ENCODE measurements at places on chromosomes 6 and 20. TPM values are rescaled to one million over a fixed set of nuclear protein-coding genes. Genes with fewer than 3 reads are reported as not detected.

DNA sequence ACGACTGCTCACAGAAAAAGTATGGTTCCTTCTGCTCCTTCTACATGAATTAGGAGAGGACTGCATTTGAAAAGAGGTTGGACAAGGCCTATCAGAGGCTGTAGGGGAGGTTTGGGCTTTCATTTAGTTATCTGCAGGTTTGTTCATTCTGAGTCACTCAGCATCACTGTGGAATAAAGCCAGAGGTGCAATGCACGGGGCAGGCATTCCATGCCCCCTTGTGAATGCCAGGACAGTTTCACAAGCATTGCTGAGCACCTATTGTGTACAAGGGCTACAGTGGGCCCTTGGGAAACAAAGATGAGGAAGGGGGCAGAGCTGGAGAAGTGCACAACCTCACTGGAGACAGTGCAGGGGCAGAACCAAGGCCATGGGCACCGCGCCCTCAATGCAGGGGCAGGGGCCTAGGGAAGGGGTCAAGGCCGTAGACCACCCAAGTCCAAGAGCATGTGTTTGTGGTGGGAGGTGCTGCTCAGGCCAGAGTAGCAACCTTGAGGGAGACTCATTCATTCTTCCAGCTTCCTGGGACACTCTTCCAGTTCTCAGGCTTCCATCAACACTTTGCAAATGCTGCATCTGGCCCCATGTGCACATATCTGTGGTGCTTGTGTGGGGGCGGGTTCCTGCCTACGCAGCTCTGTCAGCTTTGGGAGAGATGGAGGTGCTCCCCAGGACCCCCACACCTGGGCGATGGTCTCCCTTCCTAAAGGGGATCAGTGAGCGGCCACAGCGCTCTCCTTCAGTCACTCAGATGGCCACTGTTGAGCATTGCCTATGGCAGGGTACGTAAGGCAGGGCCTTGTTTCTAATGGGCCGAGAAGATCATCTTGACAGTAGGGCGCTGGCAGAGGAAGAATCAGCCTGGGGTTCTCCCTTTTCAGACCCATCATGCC, 204.5 kb downstream of the SYNDIG1 start:
- no peak for DNase-seq
- no peaks in the 10 kb centered on the region for H3K27me3 ChIP-seq
- H3K4me1 ChIP-seq, result no peaks in the 10 kb centered on the region
- H3K4me3 ChIP-seq, result no peak overlapping the region
- H3K36me3 ChIP-seq, result no peaks in the 10 kb centered on the region

GRCh38 chr20:57243480-57244220, 22.8 kb downstream of the BMP7 start:
- DNase-seq, result peak; percentile 57
- no peaks in the 10 kb centered on the region for H3K27me3 ChIP-seq
- H3K4me1 ChIP-seq, result no peaks in the 10 kb centered on the region
- H3K36me3 ChIP-seq, result no peaks in the 10 kb centered on the region
- no peak overlapping the region for H3K4me3 ChIP-seq

DNA sequence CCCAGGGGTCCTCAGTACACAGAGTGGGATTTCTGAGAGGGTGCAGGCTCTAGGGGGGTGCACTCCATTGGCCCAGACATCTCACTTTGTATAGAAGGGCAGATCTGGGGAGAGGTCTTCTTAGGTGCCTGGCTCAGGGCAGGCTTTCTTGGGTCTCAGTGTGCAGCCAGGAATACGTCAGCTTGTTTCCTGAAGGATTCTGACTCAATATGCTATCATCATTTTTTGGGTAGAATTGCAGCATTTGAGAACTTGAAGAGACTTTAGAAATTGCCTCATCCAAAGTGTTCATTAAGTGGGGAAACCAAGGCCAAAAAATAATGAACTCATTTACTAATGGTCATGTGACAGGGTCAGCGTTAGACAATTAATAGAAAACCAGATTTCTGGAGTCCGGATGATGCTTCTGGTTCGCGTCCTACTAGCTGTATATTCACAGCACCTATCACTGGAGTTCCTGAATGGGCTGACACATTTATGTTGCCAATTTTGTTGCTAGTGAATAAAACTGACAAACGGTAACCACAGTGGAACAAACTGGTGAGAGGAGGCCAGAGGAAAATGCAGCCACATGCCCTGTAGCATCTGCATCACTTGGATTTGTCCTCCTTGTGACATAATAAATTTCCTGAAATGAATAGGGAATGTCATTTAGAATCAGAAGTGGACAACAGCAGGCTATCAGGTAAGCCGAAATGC, 238.9 kb downstream of the TBC1D7 start:
- no peaks in the 10 kb centered on the region for H3K4me1 ChIP-seq
- no peak overlapping the region for H3K27ac ChIP-seq
- no peaks in the 10 kb centered on the region for H3K36me3 ChIP-seq

DNA sequence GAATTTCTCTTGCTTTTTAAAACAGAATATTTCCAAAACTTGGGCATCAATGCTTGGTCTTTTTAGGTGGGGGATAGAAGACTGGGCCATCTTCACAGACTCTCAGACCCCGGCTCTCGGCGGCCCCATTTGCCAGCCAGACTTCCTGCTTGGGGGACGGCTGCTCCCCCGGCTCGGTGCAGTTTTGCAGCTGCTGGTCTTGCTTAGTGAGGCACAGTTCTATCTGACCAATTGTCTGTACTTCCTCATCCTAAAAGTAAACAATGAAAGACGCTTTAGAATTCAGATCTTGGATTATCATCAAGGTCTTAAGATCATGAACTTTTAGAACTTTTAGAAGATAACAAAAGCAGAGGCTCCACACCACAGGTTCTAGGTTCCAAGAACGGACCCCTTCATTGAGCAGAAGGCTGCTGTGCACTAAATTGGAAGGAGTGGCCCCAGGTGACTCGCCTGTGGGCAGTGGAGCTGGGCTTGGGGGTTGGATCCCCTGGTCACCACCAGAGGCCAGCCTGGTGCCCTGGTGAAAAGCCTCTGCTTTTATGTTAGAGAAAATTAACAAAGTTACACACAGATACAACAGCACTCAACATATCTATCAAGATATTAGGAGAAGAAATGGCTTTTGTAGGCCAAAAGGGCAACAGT, 26.7 kb downstream of the RNASET2 start:
- peak overlapping the region; percentile 37 for H3K27ac ChIP-seq
- H3K4me3 ChIP-seq, result no peak overlapping the region
- H3K4me1 ChIP-seq, result peaks cover 3% of the 10 kb centered on the region
- DNase-seq, result no peak
- peaks cover 17% of the 10 kb centered on the region for H3K36me3 ChIP-seq

- no peak overlapping the region for H3K27ac ChIP-seq
- H3K27me3 ChIP-seq, result no peaks in the 10 kb centered on the region
- H3K36me3 ChIP-seq, result no peaks in the 10 kb centered on the region
- H3K4me3 ChIP-seq, result no peak overlapping the region
Measured at GRCh38 chr6:124743420-124743819, 218.8 kb upstream of the RNF217 start.

DNA sequence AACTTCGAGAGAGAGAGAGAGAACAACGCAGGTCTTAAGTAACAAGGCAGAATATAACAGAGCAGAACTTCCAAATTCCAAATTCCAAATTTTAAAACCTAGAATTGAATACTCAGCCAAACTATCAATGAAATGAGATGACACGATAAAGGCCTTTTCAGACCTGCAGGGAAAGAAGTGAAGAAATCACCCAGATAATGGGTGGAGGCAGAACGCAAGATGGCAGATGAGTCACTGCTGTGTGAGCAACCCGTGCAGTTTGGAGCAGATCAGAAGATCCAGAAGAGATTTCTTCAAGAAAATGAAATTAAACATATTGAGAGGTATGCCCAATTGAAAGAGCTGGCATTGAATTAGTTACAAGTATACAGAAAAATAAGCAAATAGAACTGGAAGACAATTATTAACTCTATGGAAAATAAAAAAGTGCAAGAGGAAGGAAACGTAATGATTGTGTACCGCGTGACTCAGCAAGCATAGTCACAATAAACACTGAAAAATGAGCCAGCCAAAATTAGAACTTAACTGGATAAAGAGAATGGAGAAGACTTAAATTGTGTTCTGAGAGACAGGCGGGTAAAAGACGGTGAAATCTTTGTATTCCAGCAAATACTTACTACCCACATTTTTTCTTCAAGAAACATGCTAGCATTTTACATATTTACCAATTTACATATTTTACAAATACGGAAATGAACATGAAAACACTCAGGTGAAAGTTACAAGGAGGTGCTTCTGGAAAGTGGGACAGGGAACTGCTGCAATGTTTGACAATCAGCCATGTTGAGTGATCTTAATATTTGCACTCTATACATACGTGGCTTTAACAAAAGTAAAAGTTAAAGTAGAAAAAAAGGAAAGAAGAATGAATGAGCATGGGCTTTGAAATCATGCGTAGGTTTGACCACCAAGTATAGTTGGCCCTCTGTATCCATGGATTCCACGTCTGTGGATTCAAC, 87.9 kb upstream of the CDYL start:
- DNase-seq, result no peak
- H3K4me1 ChIP-seq, result no peaks in the 10 kb centered on the region
- H3K4me3 ChIP-seq, result no peak overlapping the region
- no peaks in the 10 kb centered on the region for H3K27me3 ChIP-seq
- peak overlapping the region; percentile 2 for H3K27ac ChIP-seq

DNA sequence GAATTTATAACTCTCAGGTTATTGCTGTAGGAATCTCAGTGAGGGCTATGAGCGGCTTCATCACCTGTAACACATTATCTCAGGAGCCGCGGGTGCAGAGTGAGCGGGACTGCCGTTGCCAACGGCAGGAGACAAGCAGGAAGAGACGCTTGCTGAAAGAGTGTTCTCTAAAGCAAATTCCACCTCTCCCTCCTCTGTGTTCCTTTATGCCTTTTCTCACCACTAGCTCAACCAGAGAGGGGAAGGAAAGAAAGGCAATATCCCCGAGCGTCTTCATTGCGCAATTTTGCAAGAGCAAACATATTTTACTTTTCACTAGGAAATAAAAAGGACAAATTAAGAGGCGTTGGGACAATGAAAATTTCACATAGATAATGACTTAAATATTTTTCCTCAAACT, 185.2 kb upstream of the EXOC2 start:
- H3K27ac ChIP-seq, result no peak overlapping the region
- H3K27me3 ChIP-seq, result no peaks in the 10 kb centered on the region
- no peak overlapping the region for H3K4me3 ChIP-seq
- DNase-seq, result no peak
- H3K36me3 ChIP-seq, result no peaks in the 10 kb centered on the region

GRCh38 chr6:74152096-74152675, 456.2 kb downstream of the CD109 start:
- H3K4me1 ChIP-seq, result no peaks in the 10 kb centered on the region
- H3K27me3 ChIP-seq, result no peaks in the 10 kb centered on the region
- DNase-seq, result no peak
- no peak overlapping the region for H3K27ac ChIP-seq

- H3K4me1 ChIP-seq, result peaks cover 27% of the 10 kb centered on the region
- no peaks in the 10 kb centered on the region for H3K27me3 ChIP-seq
- DNase-seq, result peak; percentile 69
- H3K4me3 ChIP-seq, result peak overlapping the region; percentile 53
- H3K36me3 ChIP-seq, result no peaks in the 10 kb centered on the region
Measured at GRCh38 chr6:27146706-27147505, 100.6 kb upstream of the PRSS16 start.

DNA sequence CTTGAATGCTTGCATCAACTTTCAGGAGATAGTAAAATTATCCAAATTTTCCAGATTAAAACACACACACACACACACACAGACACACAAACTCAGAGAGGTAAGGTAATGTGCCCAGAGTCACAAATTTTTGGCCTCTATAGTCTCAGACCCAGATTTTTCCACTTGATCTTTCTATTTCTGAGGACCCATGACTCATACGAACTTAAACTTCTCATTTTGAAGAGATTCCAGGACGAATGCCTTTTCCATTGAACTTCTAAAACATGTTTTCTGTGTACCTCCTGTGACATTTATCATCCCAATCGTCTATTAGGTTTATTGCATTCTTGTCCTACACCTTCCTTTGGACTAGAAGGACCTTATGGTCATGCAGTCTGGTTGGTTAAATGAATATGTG, 172.9 kb upstream of the COL21A1 start:
- H3K27ac ChIP-seq, result no peak overlapping the region
- DNase-seq, result no peak
- no peaks in the 10 kb centered on the region for H3K27me3 ChIP-seq
- H3K4me1 ChIP-seq, result no peaks in the 10 kb centered on the region
- H3K36me3 ChIP-seq, result no peaks in the 10 kb centered on the region
- H3K4me3 ChIP-seq, result no peak overlapping the region

- H3K4me1 ChIP-seq, result no peaks in the 10 kb centered on the region
- no peak overlapping the region for H3K27ac ChIP-seq
- H3K27me3 ChIP-seq, result no peaks in the 10 kb centered on the region
Measured at GRCh38 chr6:16929809-16930208, 168.5 kb upstream of the ATXN1 start.

DNA sequence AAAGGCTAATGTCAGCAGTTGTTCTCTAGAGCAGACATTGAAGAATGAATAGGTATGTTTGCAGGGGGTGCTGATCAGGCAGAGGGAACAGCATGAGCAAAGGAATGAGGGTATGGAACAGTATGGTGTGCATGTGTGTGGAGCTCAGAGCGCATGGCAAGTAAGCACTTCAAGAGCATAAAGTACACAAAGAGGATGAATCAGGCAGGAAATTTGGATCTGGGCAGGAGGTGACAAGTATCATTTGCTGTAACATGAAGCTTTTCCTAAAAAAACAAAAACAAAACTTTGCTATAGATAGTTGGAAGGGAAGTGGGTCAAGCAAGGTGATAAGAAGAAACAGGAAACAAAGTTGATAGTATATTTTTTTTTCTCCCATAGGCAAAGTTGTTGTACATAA, 746.8 kb downstream of the HDGFL1 start:
- no peak for DNase-seq
- H3K4me3 ChIP-seq, result no peak overlapping the region
- H3K27me3 ChIP-seq, result no peaks in the 10 kb centered on the region
- no peaks in the 10 kb centered on the region for H3K36me3 ChIP-seq
- no peak overlapping the region for H3K27ac ChIP-seq

DNA sequence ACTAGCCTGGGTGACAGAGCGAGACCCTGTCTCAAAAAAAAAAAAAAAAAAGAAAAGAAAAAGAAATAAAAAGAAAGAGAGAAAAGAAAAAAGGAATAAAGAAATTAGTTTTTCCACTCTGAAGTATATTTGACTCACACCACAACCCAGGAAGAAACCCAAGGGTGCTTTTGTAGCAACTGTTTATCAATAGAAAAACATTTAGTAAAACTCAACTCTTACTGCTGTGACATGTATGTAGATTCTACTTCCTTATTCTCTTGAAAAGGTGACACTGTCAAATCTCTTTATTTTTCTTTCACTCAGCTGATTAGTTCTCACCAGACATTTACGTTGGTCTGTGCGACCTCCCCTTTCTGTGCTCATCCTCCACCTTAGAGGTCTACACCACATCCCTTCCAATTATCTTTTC, 99.9 kb upstream of the SHLD1 start:
- H3K27me3 ChIP-seq, result no peaks in the 10 kb centered on the region
- no peak overlapping the region for H3K4me3 ChIP-seq
- H3K36me3 ChIP-seq, result no peaks in the 10 kb centered on the region
- DNase-seq, result no peak
- H3K4me1 ChIP-seq, result peaks cover 20% of the 10 kb centered on the region
- no peak overlapping the region for H3K27ac ChIP-seq

BICRAL gene
- 11.1 TPM for total RNA-seq

ISM1 gene
- total RNA-seq, result 2.2 TPM

ZBTB9 gene
- total RNA-seq, result 7.5 TPM

CST4 gene
- not detected for total RNA-seq
